A549 treated with AZD2906 at 1 μM for 4 hours (cell line): ENCODE measurements at places on chromosomes 5 and 9. TPM values are rescaled to one million over a fixed set of nuclear protein-coding genes. Genes with fewer than 3 reads are reported as not detected.

The SEMA4D gene
- 4.3 to 5.0 TPM (median 4.9 TPM) in 5 replicates for total RNA-seq

The LTC4S gene
- total RNA-seq: 0.28 TPM in 2 of 5 replicates, not detected in the others

The CER1 gene
- not detected in 5 replicates for total RNA-seq

The BRD3 gene
- 14.8 to 20.6 TPM (median 18.9 TPM) in 5 replicates for total RNA-seq
